Neural progenitor cell (in vitro differentiated cells): ENCODE measurements at places on chromosomes 11 and 22.
A peak's percentile ranks its signal among the peaks of the same experiment; 100 is the strongest.

- no peak for DNase-seq
These were observed 437.5 kb downstream of the NTM start for GRCh38 chr11:131807876-131808275.

DNA sequence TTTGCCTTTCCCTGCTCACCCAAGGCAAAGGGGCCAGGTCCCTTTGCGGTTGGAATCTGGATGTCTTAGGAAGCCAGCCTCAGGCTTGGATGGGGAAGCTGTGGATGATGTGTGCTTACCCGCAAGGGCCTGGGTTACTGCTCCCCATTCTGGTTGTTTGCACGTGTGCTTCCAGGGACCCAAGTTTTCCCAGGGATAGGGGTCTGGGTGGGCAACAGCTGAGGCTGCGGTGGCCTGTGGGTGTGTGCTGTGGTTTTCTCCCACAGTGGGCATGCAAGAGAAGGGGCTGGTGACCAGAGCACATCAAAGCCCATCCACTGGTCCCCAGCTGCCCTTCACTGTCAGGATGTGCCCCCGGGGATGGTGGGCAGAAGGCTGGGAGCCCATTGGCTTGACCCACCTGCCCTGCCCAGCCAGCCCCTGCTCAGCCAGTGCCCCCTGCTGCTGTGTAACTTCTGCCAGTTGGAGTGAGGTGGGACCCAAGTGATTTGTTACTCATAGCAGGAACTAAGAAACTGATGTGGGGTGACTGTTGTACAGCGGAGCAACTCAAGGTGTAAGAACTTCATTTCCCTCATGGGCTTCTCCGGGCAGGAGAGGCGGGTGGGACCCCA, 3.3 kb downstream of the CAPN5 start:
- DNase-seq, result no peak

DNA sequence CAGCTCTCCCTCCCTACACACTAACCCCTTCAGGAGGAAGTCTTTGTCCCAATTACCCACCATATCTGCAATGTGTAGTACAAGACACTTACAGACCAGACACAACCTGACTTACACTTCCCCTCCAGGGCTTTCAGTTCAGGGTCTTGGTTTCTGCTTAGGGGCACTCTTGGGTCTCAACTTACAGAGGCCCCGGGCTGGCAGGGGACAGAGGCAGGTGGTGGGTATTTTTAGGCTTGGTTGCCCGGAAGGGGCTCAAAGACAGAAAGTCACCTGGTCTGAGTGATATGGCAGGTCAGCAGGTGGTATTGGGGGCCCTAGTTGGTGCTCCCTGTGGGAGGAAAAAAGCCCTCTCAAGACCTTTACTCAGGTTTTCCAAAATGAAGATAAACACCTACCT, 3.4 kb upstream of the TMEM184B start:
- DNase-seq, result no peak

DNA sequence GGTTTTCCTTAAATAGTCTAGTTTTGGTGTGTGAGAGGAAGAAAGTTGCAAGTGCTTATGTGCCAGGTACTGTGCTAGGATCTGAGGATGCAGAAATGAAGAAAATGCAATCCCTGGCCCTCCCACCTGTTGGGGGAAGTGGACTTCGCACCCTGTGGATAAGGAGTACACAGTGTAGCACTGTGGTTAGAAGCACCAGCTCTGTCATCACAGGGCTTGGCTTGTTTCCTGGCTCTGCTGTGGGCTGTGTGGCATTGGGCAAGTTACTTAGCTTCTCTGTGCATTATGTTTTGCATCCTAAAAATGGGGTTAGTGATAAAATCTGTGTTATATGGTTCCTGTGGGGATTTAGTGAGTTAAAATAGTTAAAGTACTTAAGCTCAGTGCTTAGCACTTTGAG, 68.2 kb downstream of the ENDOD1 start:
- no peak for DNase-seq

DNA sequence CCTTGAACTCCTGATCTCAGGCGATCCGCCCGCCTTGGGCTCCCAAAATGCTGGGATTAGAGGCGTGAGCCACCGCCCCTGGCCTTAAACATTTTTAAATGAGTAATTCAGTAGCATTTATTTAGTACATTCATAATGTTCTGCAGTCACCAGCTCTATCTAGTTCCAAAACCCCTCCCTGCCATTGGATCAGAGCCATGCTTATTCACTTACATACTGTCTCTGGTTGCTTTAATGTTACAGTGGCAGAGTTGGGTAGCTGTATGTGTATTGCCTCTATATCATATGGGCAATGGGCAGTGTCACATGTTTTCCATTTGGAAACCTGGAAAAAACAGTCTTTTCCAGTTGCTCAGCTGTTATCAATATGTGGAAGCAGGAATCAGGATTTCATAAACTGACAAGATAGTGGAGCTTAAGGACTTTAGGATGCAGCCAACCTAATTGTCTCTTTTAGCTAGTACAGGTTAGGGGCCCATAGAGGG, 10.5 kb downstream of the COA4 start:
- no peak for DNase-seq

DNA sequence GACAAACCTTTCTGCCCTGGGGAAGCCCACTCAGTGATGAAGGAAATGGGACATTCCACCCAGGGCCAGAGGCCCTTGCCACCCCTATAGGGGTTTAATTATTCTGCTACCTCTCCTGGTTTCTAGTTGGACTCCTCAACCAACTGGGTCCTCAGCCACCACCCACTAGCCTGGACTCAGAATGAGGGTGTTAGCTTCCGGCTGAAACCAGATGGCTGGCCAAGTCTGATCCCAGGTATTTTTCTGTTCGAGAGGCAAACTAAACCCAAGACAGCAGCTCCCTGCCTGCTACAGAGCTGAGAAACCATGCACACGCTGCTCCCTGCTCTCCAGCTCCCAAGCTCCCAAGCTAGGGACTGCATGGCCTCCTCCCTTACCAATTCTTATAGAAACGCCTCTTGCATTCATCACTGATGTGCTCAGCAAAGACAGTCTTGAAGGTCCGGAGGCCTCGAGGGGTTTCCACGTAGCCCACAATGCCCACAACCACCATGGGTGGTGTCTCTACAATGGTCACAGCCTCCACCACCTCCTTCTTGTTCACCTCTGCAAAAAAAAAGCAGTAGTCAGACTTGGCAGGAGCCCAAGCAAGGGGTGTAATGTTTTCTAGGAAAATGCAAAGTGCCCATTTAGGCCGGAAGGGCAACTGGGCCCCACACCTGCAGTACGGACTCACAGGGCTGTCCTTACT, 2.2 kb downstream of the RPL3 start:
- no peak for DNase-seq

DNA sequence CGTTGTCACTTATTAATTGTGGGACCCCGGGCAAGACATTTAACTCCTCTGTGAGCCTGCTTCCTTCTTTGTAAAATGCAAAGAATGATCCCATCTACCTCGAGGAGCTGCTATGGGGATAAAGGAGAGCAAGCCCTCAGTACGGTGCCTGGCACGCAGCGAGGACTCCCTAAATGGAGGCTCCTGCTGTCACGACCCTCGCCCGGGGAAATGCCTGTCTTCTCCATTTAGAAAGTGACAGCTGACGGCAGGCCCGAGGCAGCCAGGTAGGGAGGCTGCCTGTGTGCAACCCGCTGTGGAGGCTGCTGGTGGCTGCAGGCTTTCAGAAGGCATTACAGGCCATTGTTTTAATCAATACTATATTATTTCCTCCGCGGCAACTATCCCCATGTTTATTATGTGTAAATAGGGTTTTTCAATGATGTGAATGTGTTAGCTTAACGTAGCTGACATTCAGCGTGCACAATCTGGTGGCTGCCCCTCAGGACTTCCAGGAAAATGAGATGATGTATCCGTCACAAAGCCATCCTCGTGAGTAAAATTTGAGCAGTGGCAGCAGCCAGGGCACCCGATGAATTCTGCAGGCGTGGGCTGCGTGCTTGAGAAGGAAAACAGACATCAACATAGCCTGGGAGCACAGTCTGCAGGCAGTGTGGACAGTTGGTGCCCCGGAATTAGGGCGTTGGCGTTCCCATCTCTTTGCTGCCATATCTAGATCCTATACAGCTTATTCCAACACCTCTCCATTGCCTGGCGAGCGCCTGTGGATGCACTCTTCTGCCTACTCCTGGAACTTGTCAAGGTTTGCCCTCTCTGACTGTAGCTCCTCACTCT, 228.3 kb downstream of the ST3GAL4 start:
- no peak for DNase-seq

- DNase-seq, result peak; percentile 72
These were observed 26.9 kb upstream of the CBX7 start for GRCh38 chr22:39179401-39179827.

DNA sequence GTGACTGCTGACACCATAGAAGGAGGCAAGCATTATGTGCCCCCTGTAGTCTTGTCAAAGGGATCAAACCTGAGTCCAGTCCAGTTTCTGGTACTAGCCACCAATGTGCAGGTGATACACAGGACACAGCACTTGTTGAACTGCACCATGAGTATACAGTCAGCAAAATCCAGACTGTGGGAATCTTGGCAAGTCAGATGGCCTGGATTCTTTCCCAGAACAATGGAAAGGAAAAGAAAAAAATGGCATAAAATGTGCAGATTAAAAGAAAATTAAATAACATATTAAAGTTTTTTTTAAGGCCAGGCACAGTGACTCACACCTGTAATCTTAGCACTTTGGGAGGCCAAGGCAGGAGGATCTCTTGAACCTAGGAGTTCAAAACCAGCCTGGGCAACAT, 16.8 kb downstream of the CRY2 start:
- no peak for DNase-seq

DNA sequence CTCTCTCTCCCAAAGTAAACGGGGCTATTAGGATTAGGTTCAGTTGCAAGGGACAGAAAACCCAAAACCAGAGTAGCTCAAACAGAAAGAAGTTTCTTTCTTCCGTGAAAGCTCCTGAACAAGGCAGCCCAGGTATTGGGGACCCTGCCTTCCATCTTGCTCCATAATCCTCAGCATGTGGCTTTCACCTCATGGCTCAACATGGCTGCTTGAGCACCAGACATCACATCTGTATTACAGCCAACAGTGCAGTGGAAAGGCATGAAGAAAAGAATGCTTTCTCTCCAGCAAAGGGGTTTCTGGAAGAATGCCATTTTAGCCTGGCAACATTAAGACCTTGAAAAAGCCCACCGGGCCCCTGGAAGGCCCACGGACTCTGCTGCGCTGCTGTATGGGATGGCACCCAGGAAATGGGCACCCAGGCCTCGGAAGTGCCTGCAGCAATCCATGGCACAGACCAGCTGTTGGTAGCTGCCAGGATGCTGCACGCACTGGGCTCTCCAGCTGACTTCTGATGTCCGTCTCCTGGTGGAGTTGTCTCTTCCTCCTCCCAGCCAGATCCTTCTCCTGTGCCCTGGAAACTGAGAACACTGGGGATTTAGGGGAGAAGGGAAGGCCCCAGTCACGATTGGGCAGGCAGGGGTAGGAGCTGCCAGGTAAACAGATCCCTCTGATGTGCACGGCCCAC, 22.6 kb downstream of the PDGFB start:
- DNase-seq, result no peak
